ENCODE measurements at places on chromosomes 11 and 22.

DNA sequence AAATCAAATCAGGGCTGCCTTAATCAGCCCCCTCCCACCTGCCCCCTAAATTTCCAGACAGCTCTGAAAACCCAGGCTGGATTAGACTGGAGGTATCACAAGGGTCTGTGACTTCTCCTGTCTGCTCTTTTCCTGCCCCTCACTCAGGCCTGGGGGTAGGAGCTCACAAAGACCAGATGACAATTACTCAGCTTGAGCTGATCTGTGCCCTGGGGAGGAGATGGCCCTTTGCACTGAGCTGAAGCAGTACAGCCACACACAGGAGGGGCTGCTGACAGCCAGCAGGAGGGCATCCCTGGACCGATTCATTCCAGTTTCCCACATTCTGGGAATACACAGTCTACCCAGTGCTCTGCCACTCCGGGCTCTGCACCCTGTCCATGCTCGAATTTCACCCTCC, 4.2 kb downstream of the ABCC8 start:
- DNase-seq: no peak

GRCh38 chr11:126564566-126564965, 209.1 kb downstream of the ST3GAL4 start:
- DNase-seq: no peak

- DNase-seq: no peak
These were observed 399.4 kb downstream of the LUZP2 start for GRCh38 chr11:24896118-24896835.

DNA sequence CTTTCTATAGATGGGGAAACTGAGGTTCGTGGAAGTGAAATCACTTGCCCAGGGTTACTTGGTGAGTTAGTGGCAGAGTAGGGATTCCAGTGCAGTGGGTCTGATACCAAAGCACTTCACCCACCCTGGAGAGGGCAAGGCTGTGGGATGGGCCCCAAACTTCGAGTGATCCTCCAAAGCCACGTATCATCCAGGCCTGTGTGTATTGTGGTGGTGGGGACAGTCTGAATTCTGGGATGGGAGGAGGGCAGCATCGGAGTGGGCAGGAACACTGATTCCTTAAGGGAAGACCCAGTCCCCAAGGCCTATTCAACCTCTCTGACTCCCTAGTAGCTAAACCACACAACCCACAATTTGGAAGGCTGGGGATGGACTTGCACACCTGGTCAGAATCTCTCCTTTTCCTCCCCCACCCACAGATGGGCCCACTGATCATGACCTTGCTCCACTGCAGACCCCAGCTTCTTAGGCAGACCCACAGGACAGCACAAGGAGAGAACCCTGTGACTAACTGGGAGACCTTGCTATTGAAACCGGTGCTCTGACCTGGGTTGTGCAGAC, 11.5 kb downstream of the TMPRSS13 start:
- DNase-seq: no peak

DNA sequence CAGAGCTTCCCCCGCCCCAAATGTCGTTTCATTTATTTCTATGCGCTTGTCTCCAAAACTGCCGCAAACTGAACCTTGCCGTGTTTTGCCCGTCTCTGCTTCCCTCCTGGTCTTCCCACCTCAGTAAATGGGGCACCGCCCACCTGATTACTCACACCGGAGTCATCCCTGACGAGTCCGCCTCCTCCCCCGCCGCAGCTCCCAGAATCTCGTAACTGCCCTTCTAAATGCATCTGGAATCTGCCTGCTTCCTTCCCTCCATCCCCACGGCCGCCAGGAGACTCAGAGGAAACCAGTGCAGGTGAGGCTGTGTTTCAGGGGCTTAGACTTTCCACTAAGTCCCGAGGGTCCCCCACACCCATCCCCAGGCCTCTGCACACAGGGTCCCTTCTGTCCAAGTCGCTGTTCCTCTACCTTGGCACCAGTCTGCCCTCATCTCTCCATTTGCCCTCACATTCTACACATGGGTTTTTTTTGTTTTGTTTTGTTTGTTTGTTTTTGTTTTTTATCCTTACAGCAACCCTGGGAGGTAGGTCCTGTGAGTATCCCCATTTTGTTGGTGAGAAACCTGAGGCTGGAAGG, 62.6 kb upstream of the PHF21B start:
- DNase-seq: no peak

DNA sequence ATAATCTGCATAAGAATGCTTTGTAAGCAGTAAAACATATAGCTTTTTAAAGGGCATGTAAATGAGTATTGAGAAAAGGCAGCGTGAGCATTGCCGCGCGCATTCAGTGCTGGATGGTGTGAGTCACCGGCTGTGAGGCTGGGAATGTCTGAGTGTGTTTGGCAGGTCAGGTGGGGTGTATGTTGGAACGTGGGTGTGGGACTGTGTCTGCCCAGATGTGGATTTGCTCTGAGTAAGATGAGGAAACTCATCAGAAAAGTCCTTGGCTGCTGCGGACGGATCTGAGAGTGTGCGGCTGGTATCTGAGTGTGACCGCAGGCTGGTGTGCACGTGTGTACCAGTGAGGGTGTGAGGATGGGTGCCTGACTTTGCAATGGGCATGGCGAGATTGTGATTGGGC, 66.2 kb upstream of the NECTIN1 start:
- no peak for DNase-seq

DNA sequence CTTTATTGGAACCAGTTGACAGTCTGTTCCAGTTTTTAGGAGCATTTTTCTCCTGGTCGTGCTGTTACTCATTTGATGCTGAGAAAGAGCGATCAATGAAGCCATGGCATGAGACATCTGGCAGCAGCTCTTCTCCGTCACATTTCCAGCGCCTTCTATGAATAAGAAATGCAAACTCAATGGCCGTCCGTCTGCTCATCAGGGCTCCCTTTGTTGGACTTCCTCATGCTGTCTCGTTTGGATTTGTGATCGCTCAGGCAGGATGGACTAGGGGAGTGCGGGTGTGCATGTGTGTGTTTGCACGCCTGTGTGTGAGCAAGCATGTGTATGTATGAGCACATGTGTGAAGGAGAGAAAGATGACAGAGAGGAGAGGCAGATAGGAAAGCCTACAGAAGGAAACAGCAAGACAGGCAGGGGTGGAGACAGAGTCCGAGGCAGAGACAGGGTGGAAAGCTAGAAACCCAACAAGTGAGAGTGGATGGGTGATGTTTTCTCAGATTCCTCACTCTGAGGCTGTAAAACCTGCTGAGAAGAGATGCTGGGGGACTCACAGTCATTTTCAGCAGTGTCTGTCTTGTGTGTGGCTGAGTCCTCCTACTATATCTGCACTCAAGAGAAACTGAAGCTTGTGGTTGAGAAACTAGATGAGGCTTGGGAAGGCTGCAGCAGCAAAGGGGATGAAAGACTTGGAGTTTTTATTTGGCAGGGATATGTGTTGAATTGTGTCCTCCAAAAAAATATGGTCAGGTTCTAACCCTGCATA, 56.0 kb upstream of the CLMP start:
- no peak for DNase-seq

- no peak for DNase-seq
These were observed 2.0 kb upstream of the JAML start for GRCh38 chr11:118226781-118227180.

GRCh38 chr22:25334162-25334490, 114.7 kb downstream of the CRYBB2 start:
- no peak for DNase-seq

- DNase-seq: no peak
These were observed 621.3 kb downstream of the ETS1 start for GRCh38 chr11:127965939-127966668.

DNA sequence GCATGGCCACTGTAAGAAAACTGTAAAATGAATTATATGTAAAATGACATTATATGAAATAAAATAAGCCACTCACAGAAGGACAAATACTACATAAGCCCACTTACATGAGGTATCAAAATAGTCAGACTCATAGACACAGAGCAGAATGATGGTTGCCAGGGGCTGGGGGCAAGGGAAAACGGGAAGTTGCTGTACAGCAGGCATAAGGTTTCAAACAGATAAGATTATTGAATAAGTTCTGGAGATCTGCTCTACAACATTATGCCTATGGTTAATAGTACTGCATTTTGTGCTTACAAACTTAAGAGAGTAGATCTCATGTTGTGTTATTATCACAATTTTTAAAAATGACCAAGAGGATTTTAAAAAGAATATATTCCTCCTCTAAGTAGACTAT, 32.7 kb upstream of the HEPHL1 start:
- no peak for DNase-seq

- no peak for DNase-seq
These were observed 20.2 kb upstream of the FEZ1 start for GRCh38 chr11:125516245-125516644.

DNA sequence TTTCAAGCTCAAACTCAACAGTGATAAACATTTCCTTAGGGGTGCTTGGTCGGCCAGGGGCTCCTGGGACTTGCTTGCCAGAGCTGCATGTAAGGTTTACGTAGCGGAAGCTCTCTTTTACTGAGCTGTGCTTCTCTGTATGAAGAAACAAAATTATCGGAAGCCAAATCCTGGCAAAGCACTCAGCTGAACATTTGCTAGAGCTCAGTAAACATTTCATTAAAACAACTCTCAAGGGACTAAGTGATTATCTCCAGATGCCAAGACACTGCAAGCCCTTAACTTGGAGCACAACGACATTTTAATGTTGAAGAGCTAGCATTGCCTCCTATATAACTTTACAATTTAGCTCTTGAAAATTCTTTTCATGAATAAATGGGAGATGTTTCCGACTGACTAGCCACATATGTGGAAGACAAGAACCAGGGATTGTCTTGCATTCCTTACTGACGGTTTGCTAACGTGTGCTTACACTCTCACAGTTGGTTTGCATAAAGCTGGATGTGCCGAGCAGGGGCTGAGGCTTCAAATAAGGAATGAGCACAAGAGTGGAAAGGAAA, 43.4 kb downstream of the SCUBE2 start:
- no peak for DNase-seq

DNA sequence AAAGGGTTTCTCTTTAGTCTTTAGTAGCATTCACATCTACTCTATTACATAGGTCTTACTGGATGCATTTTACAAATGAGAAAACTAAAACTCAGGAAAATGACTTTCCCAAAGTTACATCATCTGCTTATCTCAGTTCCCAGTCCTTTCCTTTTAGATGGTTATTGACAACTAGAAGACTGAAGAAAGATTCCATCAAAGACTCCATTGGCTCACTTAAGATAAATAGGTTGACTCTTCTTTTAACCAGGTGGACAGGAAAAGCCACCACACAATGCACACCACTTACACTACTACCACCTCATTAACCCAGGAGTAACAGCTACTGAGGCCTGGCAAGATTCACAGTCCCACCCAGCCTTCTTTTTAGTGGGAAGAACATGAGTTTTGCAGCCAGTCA, 123.6 kb downstream of the TRIM44 start:
- no peak for DNase-seq

- no peak for DNase-seq
These were observed 4.2 kb downstream of the SHANK2 start for GRCh38 chr11:71248251-71248570.

- no peak for DNase-seq
These were observed 93.6 kb downstream of the MTNR1B start for GRCh38 chr11:93063086-93063485.

DNA sequence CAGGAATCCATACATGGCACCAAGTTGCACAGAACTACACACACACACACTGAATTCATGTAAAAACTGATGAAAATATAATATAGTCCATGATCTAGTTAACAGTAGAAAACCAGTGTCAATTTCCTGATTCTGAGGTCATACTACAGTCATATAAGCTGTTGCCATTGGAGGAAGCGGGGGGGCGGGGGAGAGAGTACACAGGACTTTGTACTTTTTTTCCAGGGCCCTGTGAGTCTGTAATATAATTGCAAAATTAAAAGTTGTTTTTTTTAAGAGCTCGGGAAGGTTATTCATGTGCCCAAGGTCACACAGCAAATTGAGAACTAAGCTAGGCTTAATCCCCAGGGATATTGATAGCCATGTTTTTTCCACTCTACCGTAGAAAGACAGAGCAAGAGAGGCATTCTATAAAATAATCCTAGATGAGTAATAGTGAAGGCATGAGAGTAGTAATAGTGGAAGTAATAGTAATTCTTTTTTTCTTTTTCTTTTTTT, 312.3 kb downstream of the MN1 start:
- no peak for DNase-seq

DNA sequence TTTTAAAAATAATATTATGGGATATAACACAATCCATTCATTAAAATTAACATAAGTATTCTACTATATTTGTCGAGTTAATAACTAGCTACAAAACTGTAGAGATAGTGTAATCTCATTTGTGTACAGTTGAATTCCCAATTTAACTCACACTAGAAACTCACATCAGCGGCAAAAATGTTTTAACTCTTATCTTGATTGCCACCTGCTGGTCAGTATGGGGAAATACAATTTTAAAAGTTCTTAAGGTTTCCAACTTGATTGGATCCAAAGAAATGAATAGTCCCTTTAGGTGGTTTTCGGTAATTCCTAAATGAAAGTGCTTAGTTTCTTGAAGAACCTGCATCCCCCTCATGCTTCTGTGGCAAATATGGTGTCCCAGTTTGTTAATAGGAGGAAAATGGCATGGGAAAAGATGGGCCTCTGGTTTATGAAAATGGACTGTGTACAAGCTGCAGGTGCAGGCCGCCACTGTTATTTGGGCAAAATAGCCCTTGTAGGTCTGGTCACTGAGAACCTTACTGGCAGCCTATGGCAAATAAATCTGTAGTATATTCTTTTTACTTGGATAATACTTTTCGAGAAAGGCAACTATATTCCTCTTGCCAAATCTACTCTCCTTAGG, 33.7 kb upstream of the SLC17A6 start:
- no peak for DNase-seq

DNA sequence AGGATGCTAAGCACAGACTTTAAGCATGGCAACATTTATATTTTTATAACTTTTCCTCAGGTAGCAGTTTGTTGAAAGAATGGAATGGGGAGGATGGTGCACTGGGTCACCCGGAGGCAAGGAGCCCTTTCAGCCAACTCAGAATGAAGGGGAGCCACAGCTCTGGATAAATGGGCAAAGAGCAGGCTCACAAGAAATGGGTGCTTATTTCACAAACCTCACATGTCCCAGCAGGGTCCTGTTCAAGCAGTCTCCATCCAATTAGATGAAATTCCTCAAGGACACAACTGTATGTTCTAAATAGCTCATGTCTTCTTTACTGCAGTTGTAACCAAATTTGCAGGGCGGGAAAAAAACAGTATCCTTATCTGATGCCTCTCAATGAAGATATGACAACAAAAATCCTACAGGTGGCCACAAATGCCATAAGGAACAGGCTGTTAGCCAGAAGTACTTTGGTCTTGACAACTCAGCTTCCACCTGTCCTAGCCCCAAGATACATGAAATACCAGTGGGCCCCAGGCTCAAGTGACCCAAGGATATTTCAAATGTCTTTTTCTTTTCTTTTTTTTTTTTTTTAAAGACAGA, 48.2 kb downstream of the MAPK1 start:
- DNase-seq: no peak

- DNase-seq: peak; percentile 89
These were observed at the start of gene PRDM10 for GRCh38 chr11:130002352-130002845. TSS of gene PRDM10 (minus strand) at chr11:130002835. CDS start at chr11:129960964, 41,871 bp downstream.

GRCh38 chr11:4682623-4683419, 14.8 kb downstream of the OR51E2 start:
- DNase-seq: no peak

Measured in activated effector memory CD4-positive, alpha-beta T cell treated with Interleukin-2 at 50 U/mL for 16 hours (primary cell).